Uterine smooth muscle cell (primary cell): ENCODE measurements at places on chromosomes 5 and 9. TPM values are rescaled to one million over a fixed set of nuclear protein-coding genes. Genes with fewer than 3 reads are reported as not detected.

Gene CCDC192
- not detected in 2 replicates for total RNA-seq

Gene SLC9A3
- total RNA-seq = 0.75 and 1.2 TPM in 2 replicates

Gene GARIN3
- not detected in 2 replicates for total RNA-seq

Gene MED7
- total RNA-seq = 10.6 TPM in 2 replicates

Gene NUTM2G
- total RNA-seq = not detected in 2 replicates

Gene FAM221B
- total RNA-seq = not detected in 2 replicates

Gene ATOX1
- 54.6 and 56.4 TPM in 2 replicates for total RNA-seq

Gene PKD2L2
- under 0.01 TPM in 1 of 2 replicates, not detected in the other for total RNA-seq

Gene CLINT1
- 112 and 113 TPM in 2 replicates for total RNA-seq

Gene FOXD4L5
- total RNA-seq = not detected in 2 replicates

Gene RIMOC1
- 16.6 and 18.1 TPM in 2 replicates for total RNA-seq

Gene TMC1
- 0.62 and 2.1 TPM in 2 replicates for total RNA-seq

Gene FOXD4L3
- not detected in 2 replicates for total RNA-seq

Gene FBXW5
- total RNA-seq = 167 and 192 TPM in 2 replicates

Gene NTRK2
- 0.33 and 1.9 TPM in 2 replicates for total RNA-seq

Gene SPATA31D1
- total RNA-seq = under 0.01 and 0.25 TPM in 2 replicates

Gene PCDHA8
- total RNA-seq = 0.11 and 0.12 TPM in 2 replicates

Gene GABRP
- total RNA-seq = not detected in 2 replicates

Gene LCN10
- not detected in 2 replicates for total RNA-seq

Gene CYLC2
- total RNA-seq = not detected in 2 replicates

Gene FAM174A
- 22.0 and 26.6 TPM in 2 replicates for total RNA-seq

Gene LHX3
- under 0.01 TPM in 1 of 2 replicates, not detected in the other for total RNA-seq

Gene LRRC14B
- not detected in 2 replicates for total RNA-seq

Gene SLC28A3
- 0.44 and 0.62 TPM in 2 replicates for total RNA-seq

Gene PCDHGA8
- 1.1 and 2.4 TPM in 2 replicates for total RNA-seq

Gene GPR151
- not detected in 2 replicates for total RNA-seq

Gene MLANA
- total RNA-seq = not detected in 2 replicates

Gene C9orf153
- 0.25 TPM in 1 of 2 replicates, not detected in the other for total RNA-seq

Gene TRIM7
- total RNA-seq = 2.1 and 2.4 TPM in 2 replicates

Gene LCP2
- total RNA-seq = 0.25 TPM in 1 of 2 replicates, not detected in the other

Gene PCDHB10
- total RNA-seq = 0.11 and 0.12 TPM in 2 replicates

Gene MYMK
- total RNA-seq = not detected in 2 replicates

Gene TSSK1B
- total RNA-seq = 0.11 and 0.12 TPM in 2 replicates

Gene SIT1
- not detected in 2 replicates for total RNA-seq

Gene CCDC183
- 0.37 TPM in 1 of 2 replicates, not detected in the other for total RNA-seq

Gene CHD1
- total RNA-seq = 53.9 and 83.9 TPM in 2 replicates

Gene CBY3
- total RNA-seq = 0.50 TPM in 1 of 2 replicates, not detected in the other

Gene IL3
- total RNA-seq = not detected in 2 replicates

Gene SH3TC2
- total RNA-seq = 1.5 and 4.8 TPM in 2 replicates

Gene N4BP3
- total RNA-seq = 0.89 and 1.1 TPM in 2 replicates

Gene OR1Q1
- not detected in 2 replicates for total RNA-seq

Gene FOXD4L6
- total RNA-seq = 0.11 and 0.12 TPM in 2 replicates

Gene CDH9
- total RNA-seq = not detected in 2 replicates

Gene IFNA13
- total RNA-seq = not detected in 2 replicates

Gene STING1
- total RNA-seq = 8.6 and 9.5 TPM in 2 replicates

Gene CATSPER3
- 0.12 and 0.22 TPM in 2 replicates for total RNA-seq

Gene IFNK
- total RNA-seq = 0.12 TPM in 1 of 2 replicates, not detected in the other
